ENCODE measurements at places on chromosomes 16 and 17. TPM values are rescaled to one million over a fixed set of nuclear protein-coding genes. Genes with fewer than 3 reads are reported as not detected.

- DNase-seq = no peak
Measured at GRCh38 chr17:83202002-83203000, 122.9 kb downstream of the METRNL start.

GRCh38 chr16:397736-398332, 835 bp downstream of the NME4 start:
- peak; percentile 62 for DNase-seq

DNA sequence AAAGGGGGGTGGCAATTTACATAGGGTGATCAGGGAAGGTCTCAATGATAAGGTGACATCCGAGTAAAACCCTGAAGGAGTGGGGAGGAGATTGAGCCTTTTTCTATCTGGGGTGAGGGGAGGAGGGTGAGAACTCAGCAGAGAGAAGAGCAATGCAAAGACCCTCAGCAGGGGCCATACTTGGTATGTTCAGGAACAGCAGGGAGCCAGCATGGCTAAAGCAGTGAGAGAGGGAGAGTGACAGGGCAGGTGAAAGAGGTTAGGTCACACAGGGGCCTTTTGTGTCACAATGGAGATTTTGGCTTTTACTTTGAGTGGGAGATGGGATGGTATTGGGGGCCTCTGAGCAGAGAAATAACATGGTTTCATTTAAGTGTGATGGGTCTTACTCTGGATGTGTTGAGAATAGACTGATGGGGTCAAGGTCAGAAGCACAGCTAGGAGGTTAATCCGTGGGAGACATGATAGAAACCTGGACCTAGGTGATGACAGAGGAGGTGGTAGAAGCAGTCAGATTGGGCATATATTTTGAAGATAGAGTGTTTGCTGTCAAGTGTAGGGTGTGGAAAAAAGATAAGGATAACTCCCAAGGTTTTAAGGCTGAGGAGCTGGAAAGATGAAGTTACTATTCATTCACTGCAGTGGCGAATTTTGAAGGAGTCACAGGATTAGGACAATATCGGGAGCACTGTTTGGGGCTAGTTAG, 6.2 kb downstream of the SP2 start:
- no peak for DNase-seq

- no peak for DNase-seq
Measured at GRCh38 chr17:13359774-13360173, 242.0 kb downstream of the HS3ST3A1 start.

DNA sequence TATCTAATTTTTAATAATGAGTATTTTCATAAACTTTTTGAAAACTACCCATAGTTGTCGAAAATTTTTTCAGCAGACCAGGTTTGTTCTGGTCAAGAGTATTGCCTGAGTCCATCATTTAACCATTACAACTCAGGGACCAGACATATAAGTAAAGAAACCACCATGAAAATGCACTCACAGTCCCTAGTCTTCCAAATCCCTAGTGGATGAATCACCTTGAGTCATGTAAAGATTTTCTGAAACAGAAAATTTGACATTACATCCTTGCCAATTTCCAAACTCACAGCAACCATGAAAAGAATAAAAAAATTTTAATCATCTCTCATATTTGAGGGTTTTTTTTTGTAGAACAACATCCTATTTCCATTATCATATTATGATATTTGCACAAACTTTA, 1337.5 kb upstream of the CDH8 start:
- no peak for DNase-seq

GRCh38 chr17:43880420-43880991, 26.8 kb downstream of the MPP2 start:
- DNase-seq = peak; percentile 53

Gene SLC16A11
- not detected for total RNA-seq

Gene MILR1
- total RNA-seq = 5.6 TPM

Gene CLEC3A
- not detected for total RNA-seq

Gene WNT9B
- total RNA-seq = not detected

Gene TMEM92
- not detected for total RNA-seq

Gene ARHGAP44
- 2.8 TPM for total RNA-seq
